Natural killer cell treated with Interleukin-12 subunit alpha and Interleukin-12 subunit beta and Interleukin-15 and Interleukin-18, amount 100 ng/mL, for 72 hours (primary cell): ENCODE measurements at places on chromosomes 6 and 20.

DNA sequence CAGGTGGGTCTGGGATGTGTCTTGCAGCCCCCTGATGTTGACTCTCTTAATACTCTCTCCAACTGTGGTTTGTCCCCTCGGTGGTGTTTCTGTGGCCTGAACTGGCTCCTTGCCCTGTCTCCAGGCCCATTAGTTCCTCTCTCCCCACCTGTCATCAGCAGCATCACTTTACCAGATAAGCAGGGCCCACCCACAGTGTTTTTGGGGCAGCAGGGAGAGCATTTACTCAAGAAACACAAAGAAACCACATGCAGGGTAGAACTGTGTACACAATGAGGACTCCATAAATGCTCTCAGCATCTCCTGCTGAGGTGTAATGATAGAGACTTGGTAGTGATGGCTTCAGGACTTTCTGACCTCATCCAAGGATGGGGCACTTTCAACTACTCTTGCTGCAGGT is 20.2 kb upstream of the MRPS18A start:
- no peak for DNase-seq

DNA sequence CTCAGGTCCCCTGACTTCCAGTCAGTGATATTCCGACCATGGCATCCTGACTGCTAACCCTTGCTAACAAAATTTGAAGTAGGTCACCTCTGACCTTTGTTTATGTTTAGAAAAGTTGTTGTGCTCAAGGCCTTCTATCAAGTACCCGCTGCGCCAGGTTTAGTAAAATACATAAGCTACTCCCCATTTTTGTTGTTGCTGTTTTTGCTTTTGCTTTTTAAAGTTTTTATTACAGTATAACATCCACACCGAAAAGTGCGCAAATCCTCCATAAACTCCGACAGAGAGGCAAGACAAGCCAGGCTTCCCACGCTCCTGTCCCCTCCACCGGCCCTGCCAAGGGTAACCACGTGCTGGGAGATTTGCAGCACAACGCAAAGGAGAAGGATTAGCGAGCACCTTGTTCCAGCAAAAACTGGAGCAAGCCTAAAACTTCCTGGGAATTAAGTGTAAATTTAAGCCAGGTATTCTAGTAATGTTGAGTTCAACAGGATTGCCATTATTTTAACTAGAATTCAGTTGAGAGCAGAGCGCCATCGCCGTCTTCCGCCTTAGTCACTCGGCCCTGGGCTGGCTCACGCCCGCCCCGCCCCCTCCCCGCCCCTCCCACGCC is 17.8 kb upstream of the HMGN4 start:
- peak; percentile 66 for DNase-seq

DNA sequence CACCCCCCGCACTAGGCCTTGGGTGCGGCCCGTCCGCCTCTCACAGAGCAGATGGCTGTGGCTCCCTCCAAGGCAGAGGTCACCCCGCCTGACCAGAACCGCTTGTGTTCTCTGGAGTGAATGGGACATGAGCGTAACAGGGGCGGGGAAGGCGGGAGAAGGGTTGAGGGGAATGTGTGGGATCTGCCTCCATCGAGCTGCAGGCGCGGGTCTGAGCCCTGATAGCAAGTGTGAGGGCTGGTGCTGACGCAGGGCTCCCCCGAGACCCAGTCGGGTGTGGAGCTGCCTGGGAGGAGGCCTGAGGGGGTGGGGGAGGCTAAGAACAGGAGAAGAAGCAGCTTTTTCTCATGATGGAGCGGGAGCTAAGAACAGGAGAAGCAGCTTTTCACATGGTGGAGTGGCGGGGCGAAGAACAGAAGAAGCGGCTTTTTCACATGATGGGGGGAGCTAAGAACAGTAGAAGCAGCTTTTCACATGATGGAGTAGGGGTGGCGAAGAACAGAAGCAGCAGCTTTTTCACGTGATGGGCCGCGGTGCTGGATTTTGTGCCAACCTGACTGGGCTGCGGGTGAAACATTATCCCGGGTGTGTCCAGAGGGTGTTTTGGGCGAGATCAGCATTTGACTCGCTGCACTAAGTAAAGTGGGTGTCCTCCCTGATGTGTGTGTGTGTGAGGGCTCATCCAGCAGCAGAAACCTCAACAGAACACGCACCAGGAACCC is 169.3 kb downstream of the TTLL2 start:
- no peak for DNase-seq

DNA sequence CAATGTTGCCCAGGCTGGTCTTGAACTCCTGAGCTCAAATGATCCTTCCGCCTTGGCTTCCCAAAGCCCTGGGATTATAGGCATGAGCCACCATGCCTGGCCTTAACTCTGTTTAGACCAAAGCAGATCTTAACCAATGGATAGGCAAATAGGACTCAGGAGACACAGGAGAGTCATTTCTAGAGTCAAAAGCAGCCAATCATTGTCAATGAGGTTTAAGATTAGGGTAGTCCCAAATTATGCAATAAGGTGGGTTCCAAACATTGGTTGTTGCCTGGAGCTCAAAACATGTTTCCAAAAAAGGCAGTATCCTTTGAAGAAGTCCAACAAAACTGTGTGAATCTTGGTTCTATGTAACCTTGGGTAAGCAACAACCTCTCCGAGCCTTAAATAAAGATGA is 95.7 kb upstream of the JARID2 start:
- DNase-seq, result no peak

GRCh38 chr6:106324726-106325335 is 729 bp downstream of the ATG5 start:
- DNase-seq, result no peak

DNA sequence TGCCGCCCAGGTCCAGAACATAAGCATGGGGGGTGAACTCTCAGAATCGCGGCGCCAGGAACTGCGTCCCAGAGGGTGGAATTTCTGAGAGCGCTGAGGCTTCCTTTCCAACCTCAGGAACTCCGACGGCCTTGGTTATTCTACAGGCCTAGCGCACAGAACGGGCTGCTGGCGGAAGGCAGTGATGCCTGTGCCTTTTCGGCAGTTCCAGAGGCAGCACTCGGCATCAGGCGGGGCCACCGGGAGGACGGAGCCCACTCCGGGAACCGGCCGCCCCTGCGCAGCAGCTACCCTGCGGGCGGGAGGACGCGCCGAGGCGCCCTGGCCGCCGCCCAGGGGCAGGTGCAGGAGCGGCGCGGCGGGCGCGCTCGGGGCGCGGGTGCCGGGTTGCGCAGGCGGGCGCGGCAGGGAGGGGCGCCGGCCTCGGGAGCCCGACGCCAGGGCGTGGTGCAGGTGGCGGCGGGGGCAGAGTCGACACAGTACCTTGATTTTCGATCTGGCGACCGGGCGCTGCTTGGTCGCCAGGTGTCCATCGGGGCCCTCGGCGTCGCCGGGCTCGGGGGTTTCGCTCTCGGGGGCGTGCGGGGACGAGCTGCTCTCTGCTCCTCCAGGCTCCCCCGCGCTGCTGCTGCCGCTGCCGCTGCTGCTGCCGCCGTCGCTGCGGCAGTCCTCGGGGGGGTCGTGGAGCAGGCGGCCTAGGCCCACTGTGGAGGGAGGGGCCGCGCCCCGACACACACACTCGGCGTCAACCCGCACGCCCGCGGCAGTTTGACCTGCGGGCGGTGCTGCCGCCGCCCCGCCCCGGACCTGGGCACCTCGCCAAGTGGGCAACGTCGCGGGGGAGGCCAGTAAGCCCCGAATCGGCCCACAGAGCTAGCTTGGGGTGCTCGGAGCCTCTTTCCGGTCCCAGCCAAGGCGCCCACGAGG is 1.3 kb downstream of the OVOL2 start:
- no peak for DNase-seq

GRCh38 chr6:159829526-159829925 is 29.4 kb downstream of the PNLDC1 start:
- DNase-seq, result no peak
